ENCODE measurements at places on chromosomes 6 and 20. TPM values are rescaled to one million over a fixed set of nuclear protein-coding genes. Genes with fewer than 3 reads are reported as not detected.

ZNF391 gene
- polyA plus RNA-seq = 4.5 TPM

DNA sequence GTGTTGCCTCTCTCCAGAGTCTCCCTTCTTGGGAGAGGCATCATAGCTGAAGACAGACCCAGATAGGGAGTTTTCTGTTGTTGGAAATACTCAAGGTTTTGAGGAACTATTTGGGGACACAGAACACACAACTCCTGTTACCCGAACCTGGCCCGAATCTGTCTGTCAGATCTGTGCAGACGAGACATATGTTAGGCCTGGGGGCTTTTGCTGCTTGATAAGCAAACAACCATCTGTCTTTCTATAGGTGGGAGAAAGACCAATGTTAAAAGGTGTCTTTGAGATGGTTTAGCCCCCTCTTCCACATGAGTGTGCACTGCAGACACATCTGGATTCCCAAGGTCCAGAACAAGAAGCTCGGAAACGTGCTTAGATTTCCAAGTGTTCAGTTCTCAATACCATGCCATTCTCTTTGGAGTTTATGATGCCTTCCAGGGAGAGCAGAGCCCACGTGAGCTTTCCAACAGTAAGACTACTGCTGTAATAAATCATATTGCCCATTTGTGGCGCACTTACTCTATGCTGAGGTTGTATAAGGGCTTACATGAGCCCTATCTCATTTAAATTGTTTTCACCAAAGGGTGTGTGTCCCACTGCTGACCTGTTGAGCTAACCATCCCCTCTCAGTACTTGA is 3.8 kb upstream of the STX16 start:
- DNase-seq = no peak

DNA sequence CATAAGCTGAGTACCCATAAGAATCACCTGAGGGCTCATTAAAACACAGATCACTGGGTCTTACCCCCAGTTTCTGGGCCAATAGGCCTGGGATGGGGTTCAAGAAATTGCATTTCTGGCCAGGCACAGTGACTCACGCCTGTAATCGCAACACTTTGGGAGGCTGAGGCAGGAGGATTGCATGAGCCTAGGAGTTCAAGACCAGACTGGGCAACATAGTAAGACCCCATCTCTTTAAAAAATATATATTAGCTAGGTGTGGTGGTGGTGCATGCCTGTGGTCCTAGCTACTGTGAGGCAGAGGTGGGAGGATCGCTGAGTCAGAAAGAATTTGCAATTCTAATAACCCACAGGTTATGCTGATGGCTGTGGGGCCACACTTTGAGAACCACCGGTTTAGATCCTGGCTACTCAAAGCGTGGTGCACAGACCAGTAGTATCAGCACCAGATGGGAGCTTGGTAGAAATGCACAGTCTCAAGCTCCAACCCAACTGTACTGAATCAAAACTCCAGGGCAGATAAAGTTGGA is 2.0 kb downstream of the CCM2L start:
- DNase-seq = no peak

MOG gene
- polyA plus RNA-seq = not detected

FANCE gene
- 17.6 TPM for polyA plus RNA-seq

DNA sequence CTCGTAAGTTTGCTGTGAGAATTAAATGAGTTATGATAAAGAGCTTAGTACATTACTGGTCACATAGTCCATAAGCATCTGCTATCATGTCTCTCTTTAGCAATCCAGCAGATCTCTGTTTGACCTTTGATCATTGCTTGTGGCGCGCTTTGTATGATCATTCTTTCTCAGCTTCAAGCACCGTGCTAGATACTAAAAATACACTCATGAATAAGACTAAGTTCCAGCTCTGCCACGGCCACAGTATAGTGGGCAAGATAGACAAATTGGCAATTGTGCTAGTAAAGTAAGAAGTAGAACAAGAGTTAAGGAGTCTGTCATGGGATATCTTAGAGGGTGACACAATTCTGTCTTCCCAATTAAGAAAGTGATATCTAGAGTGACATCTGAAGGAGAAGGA is 75.2 kb upstream of the ADGRF1 start:
- DNase-seq = no peak

- peak; percentile 73 for DNase-seq
These were observed 5.8 kb upstream of the KIAA0408 start for GRCh38 chr6:127464881-127465459.

DNA sequence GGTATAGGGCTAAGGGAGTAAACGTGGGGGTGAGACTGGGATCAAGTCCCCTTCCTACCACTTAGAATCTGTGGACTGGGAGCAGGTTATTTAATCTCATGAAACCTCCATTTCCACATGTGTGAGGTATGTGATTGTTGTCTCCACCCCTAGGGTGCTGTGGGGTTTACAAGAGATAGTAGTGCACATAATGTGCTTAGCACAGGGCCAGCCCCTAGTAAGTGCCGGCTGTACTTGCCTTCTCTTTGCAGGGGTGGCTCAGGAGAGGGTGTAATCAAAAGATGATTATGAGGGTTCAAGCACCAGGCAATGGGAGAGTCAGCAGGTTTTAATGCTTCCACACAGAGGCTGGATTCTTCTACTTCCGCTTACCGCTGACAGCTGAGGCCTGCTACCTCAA is 6.9 kb downstream of the NT5E start:
- no peak for DNase-seq

DNA sequence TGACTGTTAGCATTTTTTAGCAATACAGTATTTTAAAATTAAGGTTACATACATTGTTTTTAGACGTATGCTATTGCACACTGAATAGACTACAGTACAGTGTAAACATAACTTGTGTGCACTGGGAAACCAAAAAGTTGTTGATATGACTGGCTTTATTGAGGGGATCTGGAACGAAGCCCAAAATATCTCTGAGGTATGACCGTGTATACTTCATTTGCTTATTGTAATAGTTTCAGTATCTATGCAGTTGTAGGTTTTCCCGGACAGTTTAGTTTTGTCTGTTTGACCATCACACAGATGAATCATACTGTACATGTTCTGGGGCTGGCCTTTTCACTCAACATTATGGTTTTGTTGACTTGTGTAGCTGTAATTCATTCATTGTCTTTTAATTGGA is 6.9 kb upstream of the ZBTB12 start:
- DNase-seq = no peak

DNA sequence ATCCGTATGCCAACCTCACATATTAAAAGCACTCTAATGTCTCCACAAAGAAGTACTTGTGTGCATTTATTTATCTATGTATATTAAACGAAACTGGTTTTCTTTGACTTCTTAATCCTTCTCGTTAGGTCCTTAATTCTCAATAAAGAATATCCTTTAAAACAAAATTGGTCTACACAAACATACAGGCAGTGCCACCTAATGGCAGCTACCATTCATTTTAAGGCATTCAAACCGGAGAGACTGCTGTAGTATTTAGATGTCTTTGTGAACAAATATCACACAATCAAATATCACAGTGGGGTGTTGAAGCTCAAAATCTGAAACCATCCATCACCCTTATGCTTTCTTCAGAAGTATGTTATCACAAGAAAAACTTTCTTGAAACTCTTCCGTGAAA is 96.6 kb upstream of the IRAK1BP1 start:
- DNase-seq = no peak

DNA sequence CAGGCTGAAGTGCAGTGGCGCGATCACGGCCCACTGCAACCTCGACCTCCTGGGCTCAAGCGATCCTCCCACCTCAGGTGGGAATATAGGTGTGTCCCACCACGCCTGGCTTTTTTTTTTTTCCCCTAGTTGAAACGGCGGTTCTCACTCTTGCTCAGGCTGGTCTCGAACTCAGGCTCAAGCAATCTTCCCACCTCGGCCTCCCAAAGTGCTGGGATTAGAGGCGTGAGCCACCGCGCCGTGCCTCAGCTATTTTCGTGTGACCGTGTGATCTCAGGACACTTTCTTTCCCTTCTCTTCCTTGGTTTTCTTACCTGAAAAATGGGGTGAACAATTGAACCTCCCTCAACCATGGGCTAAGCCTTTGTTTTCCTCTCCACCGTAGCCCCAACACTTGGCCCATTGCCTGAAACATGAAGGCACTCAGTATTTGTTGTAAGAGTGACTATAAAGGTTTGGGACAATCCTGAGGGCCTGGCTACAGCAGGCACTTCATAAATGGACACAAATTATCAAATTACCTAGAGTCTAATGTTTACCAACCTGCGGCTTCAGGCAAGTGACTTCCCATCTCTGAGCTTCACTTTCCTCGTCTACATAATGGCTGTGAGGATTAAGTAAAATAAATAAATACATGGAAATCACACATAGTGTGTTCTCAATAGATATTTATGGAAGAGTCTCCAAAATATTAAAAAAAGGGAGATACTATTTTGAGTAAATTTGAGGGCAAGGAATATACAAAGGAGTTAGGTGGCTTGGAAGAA is 31.4 kb upstream of the ID1 start:
- DNase-seq = no peak

GRCh38 chr20:48267860-48268633 is 482.8 kb upstream of the SULF2 start:
- no peak for DNase-seq

DNA sequence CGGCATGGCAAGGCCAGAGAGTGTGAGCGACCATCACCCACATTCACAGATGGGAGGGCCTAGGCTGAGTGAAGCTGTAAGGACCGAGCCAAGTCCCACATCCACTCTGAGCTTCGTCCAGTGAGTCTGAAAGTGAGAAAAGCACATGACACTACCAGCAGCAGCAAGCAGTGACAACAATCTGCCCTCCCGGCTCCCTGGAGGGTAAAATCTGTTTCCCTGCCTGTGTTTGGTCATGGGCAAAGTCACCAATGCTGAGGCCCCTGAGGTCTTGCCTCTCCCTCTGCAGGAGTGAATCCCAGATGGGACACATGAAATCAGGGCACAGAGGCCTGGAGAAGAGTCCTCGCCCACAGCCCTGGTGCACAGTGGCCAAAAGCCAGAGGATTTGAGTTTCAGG is 6.4 kb upstream of the CST7 start:
- DNase-seq = no peak

GRCh38 chr6:63278916-63279315 is 40.9 kb downstream of the LGSN start:
- no peak for DNase-seq

DNA sequence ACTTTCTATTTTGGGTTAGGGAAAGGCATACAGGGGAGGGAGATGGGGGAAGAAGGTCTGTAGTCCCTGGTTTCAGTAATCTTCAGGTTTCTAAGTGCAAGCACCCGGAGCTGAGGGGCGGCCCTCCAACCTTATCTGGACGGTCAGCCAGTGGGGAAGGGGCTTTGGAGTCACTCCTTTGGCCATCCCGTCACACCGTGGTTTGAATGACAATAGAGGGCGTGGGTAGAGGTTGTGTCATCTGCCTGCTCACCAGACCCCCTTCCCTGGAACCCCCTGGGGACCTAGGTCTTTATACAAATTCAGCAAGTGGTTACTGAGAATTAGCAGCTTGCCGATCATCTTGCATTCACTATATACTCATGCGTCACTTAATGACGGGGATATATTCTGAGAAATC is 29.1 kb downstream of the STK35 start:
- DNase-seq = no peak

- no peak for DNase-seq
These were observed 76.0 kb downstream of the SLX4IP start for GRCh38 chr20:10511170-10511508.

DNA sequence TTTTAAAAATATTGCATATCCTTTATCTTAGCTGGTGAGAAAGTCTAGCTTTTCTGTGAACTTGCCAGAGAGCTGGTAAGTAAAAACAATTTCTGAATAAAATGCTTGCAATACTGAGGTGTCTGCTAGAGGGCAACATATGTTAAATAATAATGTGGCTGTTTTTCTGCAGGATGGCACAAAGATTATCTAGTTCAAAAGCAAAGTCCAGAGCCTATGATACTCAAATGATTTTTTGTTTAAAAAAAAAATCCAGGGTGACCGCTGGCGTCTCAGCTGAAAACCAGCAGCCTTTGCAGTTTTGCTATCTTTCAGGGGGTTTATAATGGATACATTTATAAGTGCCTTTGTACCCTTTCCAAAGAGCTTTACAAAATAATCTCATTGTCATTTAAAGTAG is 194.9 kb downstream of the PHACTR1 start:
- DNase-seq = peak; percentile 70

DNA sequence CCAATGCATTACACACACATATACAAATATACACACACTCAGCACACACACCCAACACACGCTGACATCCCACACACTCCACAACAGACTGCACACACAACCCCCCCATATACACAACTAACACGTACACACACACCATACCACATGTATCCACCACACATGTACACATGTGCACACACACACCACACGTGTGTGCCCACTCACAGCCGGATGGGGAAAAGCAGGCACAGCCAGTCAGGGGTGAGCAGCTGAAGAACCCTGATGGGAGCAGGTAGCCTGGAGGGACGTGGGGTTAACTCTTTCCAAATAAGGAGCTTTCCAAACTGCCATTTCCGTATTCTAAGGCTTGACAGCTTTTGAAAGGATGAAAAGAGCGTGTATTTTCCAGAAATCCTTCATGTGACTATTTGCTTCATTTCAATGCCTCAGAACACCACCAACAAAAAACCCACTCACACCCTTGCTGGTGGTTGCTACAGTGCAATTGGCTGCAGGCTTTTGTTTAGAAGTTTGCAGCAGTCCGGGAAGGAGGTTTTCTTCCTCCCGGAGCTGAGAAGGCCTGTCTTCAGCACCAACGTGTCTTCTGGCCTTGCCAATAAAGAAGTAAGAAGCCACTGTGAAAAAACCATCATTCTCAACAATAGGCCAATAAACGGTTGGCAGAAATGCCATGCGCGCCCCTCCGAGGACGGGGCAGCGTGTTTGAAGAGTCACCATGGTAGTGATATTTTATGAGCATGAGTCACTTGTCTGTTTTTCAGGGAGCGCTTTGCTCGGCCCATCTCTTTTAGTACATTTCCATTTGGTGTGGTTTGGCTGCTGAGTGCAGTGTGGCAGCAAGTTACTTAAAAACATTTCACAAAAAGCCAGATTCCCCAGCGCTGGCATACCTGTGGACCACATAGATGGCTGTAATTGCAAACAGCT is 131.3 kb upstream of the GMDS start:
- DNase-seq = no peak

MYT1 gene
- 0.05 TPM for polyA plus RNA-seq

GTPBP2 gene
- polyA plus RNA-seq = 37.9 TPM

RBM24 gene
- polyA plus RNA-seq = 326 TPM

- DNase-seq = no peak
These were observed 149.8 kb downstream of the EYS start for GRCh38 chr6:65557224-65557623.

GRCh38 chr6:8707956-8708772 is 272.8 kb upstream of the SLC35B3 start:
- DNase-seq = peak; percentile 15
